ENCODE measurements at places on chromosomes 4 and X.

GRCh38 chr4:100609810-100610209, 92.0 kb upstream of the EMCN start:
- DNase-seq: no peak

- no peak for DNase-seq
These were observed 23.4 kb downstream of the ZFYVE28 start for GRCh38 chr4:2395038-2395437.

- no peak for DNase-seq
These were observed 290.2 kb downstream of the ZNF674 start for GRCh38 chrX:46255046-46255445.

DNA sequence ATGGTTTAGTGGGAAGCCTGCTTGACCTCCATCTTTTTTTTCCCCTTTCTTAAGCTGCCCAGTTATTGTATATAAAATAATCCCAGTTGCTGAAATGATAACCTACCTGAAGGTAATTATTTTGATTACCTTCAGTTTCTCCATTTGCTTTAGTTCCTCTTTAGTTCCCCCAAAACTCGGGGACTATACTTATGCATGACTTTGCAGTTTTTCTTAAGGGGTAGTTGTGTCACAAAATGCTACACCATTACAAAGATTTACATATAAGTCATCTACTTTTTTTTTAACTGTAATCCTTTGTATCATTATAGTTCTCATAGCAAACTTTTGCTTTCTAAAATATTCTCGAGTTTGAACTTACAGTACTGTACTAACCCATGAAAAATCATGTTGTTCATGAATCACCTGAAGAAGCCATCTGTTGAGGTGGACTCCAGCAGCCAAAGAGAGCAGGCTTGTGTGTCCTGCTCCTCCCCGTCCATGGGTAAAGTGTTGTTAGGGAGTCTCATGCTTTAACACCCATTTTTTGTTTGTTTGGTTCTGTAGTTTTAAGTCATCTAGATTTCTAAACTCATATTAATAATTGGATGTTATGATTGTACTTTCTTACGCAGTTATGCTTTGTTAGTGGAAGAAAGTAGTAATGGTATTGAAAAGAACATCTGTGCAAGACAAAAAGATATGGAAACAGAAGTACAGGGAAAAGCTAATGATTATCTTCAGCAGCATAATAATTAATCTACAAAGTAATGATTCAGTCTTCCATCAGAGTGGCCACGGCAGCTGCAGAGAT, 34.6 kb downstream of the HADH start:
- no peak for DNase-seq

DNA sequence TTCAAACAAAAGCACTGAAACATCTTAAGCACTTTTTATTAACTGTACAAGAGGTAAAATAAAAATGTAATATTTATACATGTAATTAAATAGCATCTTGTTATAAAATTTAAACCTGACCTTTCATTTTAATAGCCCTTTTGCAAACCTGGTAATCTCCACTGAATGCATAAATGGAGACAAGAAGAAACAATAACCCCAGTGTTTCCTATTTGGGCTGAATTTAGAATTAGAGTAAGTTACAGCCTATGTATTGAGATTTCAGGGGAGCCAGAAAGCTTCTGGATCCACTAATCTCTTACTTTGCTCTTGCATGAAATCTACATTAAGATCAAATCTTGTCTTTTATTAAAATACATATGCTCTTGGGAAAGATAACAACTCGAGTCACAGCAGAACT, 261.8 kb downstream of the ADGRL3 start:
- no peak for DNase-seq

GRCh38 chrX:154399527-154400368, 1.6 kb downstream of the RPL10 start:
- DNase-seq: no peak

- no peak for DNase-seq
These were observed 57.3 kb upstream of the ADGRA3 start for GRCh38 chr4:22573198-22573597.

- no peak for DNase-seq
These were observed 2.6 kb downstream of the SEC24D start for GRCh38 chr4:118833192-118833820.

Measured in CD14-positive monocyte (primary cell).